ENCODE measurements at places on chromosomes 1 and 21.

DNA sequence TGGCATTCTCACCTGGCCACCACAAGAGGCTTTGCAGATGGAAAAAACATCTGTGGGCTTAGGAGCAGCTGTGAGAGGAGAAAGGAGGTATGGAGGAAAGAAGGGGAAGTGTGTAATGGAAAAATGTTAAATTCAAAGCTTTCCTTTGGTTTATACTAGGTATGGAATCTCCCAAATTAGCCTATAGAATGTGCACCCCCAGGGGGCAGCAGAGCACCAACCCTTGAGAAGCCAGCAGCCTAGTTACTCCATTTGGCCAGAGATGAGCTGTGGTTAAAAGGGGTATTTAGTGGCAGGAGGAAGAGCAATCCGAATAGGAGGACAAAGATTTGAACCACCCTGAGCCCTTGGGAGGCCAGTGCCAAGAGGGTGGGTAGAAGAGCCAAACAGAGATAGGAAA, 97.5 kb upstream of the CTTNBP2NL start:
- DNase-seq, result peak; percentile 76

DNA sequence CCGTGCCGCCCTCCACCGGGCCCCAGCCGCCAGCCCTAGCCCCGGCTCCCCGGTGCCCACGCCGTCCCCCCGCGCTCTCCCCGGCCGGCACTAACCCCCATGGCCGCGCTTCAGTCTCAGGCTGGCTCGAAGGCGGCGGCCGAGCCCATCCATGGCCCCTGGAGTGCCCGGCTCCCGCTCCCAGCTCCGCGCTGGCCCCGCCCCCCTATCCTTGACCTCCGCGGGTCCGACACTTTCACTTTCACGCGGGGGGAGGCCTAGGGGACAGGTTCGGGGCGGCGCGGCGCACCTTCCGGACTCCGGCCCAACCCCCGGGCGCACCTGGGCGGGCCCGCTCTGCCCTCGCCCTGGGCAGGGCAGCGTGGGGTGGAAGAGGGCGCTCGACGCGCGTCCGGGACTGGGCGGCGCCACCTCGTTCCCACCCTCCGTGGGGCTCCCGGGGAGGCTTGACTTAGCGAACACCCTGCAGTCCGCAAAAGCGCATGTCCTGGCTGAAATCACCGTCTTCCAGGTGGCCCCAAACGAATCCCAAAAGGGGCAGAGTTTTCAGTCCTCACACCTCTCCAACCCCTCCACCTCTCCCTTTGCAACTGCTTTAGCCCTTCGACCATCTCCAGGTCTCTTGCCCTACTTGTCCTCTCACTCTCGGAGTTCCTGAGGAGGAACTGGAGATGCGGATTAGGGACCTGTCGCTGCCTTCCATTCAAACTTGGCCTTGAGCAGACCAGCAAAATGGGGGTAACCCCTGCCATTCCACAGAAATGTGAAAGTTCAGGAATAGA, 3.9 kb upstream of the DENND2D start:
- no peak for DNase-seq

GRCh38 chr1:154157520-154158306, 2.8 kb upstream of the NUP210L start:
- no peak for DNase-seq

GRCh38 chr1:186519982-186520381, 59.1 kb upstream of the PDC start:
- DNase-seq, result peak; percentile 20

DNA sequence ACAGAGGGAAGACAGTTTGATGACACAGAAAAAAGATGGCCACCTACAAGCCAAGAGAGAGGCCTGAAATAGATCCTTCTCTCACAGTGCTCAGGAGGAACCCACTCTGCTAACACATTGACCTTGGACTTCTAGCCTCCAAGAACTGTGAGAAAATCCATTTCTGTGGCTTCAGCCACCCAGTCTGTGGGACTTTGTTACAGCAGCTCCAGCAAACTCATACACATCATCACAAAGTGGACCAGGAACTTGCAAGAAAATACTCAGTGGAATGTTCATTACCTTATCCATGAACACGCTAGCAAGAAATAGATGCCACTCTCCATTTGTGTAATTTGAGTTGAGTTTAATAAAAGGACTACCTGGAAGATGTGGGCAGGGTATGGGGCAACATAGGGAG, 38.1 kb upstream of the VWA5B1 start:
- DNase-seq, result no peak

DNA sequence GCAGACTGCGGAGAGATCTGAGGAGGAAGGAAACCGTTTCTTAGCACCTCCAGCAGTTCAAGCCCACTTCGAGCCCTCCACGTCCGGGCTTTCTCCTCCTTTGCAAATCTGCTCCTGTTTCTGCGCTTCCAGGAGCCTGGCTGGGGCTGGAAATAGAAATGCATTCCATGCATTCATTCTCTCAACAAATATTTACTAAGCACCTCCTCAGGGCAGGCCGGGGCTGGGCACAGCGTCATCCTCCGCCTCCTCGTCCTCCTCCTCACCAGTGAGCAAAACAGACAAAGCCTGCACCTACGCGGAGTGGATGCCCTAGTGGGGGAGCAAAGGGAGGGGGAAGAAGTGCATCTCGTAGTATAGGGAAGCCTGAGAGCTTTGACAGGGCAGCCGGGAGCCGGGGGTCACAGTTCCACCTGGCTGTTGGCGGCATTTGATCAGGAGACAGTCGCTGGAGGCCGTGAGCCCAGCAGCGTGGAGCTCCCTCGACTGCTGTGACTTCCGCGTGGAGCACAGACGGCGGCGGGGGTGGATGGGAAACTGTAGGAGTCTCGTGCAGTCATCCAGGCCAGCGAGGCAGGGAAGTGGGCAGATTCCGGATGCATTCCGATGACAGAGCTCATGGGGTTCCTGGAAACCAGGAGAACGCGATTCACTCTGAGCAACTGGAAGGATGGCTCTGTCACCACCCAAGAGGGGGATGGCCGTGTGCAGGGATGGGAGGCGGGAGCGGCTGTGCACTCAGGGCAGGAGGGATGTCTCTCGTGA, 93.5 kb downstream of the SIK1 start:
- peak; percentile 77 for DNase-seq

- peak; percentile 71 for DNase-seq
Measured at GRCh38 chr1:204509186-204509635, 7.0 kb upstream of the MDM4 start.

GRCh38 chr1:115976921-115977498, 697 bp downstream of the SLC22A15 start:
- peak; percentile 32 for DNase-seq

DNA sequence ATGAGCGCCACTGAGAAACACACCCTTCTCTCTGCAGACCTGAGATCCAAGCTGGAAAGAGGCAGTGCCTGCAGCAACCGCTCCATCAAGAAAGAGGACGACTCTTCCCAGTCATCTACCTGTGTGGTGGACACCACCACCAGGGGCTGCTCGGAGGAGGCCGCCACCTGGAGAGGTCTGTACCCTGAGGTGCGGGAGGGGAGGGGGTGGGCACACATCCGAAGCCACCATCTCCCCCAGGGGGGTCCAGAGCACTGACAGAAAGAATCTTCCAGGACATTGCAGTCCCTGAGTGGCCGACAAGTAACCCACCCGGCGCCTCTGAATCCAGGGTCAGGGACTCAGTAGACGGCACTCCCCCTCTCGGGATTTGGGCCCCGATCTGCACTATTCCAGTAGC, 23.0 kb downstream of the TMEM201 start:
- DNase-seq, result no peak

DNA sequence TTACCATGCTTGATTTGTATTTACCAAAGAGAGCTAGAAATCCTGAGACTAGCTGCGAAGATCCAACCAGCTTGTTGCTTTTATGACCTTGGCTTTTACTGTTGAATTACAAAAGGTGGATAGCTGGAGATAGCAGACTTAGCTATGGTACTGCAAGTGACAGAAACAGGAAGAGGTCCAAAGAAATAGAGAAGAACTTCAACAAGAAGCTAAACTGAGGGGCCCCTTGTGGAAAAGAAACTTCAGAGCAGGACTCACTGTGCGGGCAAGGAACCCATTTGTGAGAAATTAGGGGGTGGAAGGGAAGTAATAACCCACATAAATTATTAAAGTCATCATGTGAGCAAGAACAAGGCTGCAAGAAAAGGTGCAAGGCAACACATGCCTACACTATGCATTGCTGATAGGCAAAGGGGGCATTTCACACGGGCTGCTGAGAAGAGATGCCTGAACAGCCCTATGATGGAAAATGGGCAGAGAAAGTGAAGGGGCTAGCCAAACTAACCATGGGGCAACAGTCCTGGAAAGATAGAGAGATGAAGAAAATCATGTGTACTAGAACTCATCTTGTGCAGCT, 116.6 kb upstream of the PRDX6 start:
- DNase-seq, result no peak

DNA sequence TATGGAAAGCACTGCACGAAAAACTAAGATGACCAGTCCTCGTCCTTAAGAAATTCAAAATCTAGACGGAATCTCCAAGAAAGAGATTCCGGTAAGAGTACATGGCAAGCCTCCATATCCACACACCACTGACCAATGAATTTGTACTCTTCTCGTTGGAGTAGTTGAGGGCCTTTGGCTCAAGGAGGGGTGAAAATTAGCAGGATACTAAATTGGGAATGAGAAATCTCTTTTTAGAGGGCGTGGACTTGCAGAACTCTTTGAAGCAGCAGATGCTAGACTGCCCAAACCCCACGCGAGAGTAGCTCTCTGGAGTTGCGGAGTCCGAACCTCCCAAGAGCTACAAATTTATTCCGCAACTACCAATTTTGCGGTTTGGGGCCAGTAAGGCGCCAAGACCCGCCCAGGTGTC, 872 bp upstream of the PPP2R5A start:
- no peak for DNase-seq

- DNase-seq, result no peak
Measured at GRCh38 chr1:67711158-67711854, 26.3 kb downstream of the GADD45A start.

- DNase-seq, result no peak
Measured at GRCh38 chr1:12128120-12128519, 38.7 kb upstream of the TNFRSF1B start.

All from MCF 10A (cell line).